NCI-H526 (cell line): ENCODE measurements at places on chromosomes 5 and 9.

DNA sequence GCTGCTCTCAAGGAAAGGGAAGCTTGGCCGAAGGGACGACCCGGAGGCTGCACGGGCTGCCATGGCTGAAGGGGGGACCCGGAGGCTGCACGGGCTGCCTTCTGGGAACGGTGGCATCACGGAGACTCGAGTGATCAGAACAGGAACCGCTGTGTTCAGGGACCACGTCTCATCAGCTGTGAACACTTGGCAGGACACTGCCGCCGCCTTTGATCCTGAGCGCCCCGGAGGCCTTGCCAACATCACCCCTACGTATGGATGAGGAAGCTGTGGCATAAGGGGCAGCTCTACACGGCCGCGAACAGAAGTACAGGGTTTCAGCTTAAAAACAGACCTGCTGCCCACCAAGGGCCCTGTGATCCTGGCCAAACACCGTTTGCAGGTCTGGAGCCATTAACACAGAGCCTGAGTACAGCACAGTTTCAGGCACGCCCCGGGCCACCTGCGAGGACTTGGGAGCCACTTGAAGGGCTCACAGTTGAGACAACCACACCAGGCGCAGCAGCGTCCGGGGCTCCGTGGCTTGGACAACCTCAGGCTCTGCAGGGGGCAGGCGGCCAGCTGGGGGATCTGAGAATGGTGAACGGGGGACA lies 23.9 kb upstream of the TERT start:
- DNase-seq: no peak

DNA sequence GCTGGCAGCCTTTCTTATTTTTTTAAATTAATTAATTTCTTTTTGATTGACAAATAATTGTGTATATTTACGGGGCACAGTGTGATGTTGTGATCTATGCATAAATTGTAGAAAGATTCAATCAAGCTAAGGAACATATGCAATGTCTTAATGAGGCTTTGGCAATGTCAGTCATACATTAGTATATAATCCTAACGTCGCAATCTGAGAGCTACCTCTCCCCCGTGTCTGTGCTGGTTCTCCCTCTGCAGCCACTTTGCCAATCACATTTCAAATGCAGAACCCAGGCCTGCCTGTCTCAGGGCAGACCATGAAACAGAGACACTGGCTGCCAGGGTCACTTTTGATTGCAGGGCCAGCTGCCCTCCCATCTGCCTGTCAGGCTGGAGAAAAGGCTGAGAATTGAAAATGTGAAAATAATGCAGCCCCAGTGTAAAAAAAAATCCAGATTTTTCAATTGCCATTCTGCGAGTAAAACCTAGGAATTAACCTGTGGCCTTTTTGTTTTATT lies 56.3 kb downstream of the SLC24A2 start:
- DNase-seq: no peak

DNA sequence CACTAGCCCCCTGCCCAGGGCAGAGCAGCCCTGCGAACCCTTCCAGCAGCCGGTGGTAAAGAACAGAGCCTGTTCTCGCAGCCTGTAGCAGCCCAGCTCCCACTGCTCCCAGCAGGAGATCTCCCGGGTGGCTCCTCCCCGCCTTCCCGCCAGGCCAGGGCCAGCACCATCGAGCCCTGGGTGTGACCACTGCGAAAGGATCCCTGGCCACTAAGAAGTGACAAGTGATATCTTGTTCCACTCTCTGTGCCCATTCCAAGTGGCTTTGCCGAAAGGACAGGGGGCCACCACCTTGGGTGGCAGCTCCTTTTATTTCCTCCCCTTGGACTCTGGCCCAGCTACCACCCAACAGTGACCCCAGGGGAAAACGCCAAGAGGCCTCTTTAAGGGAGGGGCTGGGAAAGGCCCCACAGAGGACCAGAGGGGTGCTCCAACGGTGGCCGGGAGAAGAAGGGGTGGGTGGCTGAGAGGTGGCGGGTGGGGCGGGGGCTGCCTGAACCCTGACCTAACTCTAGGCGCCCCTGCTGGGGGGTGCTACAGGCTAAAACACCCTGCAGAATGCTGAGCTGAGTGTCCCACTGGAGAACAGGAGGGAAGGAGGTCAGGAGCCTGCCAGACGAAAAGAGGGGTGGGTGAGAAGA lies 1.6 kb downstream of the NACC2 start:
- DNase-seq: peak; percentile 50

- peak; percentile 55 for DNase-seq
These were observed at the start of gene EFNA5 for GRCh38 chr5:107670932-107671741. Gene EFNA5 (minus strand): TSS chr5:107670937.

- no peak for DNase-seq
These were observed 54.5 kb upstream of the EQTN start for GRCh38 chr9:27351438-27351837.

GRCh38 chr5:55232271-55232984 lies 980 bp downstream of the CCNO start:
- peak; percentile 41 for DNase-seq

GRCh38 chr5:66967102-66967501 lies 229.5 kb downstream of the CD180 start:
- no peak for DNase-seq

DNA sequence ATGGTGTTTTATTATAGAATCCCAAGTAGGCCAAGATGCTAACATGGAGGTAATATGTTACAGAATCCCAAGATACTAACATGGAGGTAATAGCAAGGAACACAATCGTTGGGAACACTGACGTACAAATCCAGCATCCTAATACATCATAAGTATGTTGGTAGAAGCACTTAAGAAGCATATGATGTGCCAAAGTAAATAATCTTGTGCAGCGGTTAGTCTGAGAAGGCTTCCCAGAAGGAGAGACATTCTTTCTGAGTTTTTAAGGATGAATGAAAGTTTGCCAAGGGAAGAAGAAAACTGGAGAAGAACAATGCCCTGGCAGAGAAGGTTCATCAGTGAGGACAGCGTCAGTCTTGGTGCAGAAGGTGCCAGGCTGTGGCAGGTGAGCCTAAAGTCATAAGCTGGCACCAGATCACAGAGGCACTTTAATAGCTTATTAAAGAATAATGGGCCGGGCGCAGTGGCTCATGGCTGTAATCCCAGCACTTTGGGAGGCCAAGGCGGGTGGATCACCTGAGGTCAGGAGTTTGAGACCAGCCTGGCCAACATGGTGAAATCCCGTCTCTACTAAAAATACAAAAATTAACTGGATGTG lies 294.5 kb upstream of the PIK3R1 start:
- DNase-seq: no peak

DNA sequence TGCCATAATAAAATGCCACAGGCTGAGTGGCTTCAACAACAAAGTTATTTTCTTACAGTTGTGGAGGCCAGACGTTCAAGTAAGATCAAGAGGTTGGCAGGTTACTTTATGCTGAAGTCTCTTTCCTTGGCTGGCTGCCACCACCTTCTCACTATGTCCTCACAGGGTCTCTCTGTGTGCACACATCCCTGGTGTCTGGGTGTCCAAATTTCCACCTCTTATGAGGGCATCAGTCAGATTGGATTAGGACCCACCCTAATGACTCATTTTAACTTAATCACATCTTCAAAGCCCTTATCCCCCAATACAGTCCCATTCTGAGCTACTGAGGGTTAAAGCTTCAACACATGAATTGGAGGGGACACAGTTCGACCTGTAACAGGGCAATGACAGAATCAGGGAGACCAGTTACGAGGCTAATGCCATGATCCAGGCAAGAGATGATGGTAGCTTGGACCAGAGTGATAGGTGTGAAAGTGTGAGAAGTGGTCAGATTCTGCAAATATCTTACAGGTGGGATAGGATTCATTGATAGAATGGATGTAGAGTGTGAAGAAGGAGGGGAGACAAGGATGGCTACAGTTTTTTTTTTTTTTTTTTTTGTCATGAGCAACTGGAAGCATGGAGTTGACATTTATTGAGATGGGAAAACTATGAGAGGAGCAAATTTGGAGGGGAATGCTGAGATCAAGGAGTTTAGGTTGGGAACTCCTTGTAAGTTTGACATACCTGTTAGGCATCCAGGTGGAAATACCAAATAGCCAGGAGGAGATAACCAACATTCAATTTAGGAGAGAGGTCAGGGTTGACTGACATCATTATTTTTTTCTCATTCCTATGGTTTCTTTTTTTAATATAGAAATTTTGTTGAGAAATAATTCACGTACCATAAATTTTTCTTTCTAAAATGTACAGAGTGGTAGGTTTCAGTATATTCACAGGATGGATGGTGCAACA lies 39.6 kb upstream of the FGF1 start:
- no peak for DNase-seq

DNA sequence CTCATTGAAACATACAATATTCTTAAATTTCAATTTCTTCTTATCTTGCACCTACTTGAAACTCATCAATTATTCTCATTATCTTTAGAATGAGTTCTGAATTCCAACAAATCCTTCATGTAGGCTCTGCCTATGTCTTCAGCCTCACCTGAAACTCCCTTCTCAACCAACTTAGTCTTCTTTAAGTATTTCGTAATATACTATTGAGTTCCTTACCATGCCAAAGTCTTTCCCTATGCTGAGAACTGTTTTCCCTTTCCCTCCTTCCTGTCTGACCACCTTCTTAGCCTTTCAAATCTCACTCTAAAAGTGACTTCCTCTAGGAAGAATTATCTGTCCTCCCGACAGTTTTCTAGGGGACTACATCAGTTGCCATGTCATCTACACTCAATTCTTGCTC lies 50.9 kb upstream of the ZFAND5 start:
- no peak for DNase-seq

- DNase-seq: no peak
These were observed 1023.1 kb upstream of the DMAC1 start for GRCh38 chr9:8822667-8823025.

DNA sequence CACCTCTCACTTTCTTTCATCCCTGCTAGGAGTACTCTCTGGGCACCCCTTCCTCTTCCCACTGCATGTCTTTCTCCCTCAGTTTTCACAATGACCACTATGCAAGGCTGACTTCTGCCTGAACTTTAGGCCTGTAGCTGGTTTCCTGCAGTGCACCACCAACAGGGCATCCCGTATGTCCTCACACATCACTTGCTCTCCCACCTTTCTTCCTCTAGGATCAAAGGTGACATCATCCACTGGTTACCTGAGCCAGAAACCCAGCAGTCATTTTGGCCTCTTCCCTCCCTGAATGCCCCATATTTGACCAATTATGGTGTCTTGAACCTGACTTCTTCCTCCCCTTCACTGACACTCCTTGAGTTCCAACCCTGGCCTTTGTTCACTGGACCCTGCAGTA lies 8.5 kb downstream of the GAS1 start:
- no peak for DNase-seq

GRCh38 chr5:131230406-131230805 lies 33.4 kb upstream of the CDC42SE2 start:
- peak; percentile 45 for DNase-seq

- DNase-seq: no peak
These were observed 3.0 kb downstream of the F2RL2 start for GRCh38 chr5:76620166-76620565.

- DNase-seq: no peak
These were observed 25.9 kb downstream of the QRFP start for GRCh38 chr9:130870491-130871381.

DNA sequence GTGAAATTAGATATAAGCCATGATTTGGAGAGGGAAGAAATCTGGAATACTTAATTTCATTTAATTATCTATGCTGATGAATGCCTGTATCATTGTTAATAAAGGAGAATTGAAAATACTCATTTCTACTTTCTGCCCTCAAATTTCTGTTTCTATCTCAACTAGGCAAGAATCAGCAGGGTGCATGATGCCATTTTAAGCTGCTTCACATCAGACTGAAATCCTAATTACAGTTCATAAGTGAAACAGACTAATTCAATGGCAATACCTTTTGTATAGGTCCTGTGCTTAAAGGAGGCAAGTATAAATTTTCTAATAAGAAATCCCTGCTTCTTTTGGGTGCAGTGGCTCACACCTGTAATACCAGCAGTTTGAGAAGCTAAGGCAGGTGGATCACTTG lies 22.3 kb upstream of the TAL2 start:
- no peak for DNase-seq

- no peak for DNase-seq
These were observed 383.9 kb downstream of the SH3GL2 start for GRCh38 chr9:17962747-17963146.

DNA sequence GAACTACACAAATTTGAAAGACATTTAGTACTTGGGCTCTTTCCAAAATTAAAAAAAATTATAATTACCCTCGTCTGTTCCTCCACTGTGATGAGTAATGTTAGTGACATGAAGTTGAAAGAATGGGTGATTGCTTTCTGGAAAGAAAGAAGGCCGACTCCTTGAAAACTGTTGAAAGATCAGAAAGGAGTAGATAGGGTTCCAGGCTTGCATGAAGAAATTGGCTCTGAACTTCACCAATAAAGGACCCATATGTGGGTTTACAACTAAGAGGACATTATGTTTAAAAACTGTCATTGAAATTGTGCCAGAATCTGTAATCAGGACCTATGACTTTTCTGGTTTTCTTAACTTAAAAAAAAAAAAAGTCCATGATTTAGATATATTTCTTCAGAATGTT lies 20.7 kb upstream of the MOCS2 start:
- DNase-seq: no peak

- DNase-seq: peak; percentile 92
These were observed 409.5 kb downstream of the MAT2B start for GRCh38 chr5:163914910-163915309.

GRCh38 chr9:26650325-26650724 lies 242.3 kb downstream of the CAAP1 start:
- no peak for DNase-seq

DNA sequence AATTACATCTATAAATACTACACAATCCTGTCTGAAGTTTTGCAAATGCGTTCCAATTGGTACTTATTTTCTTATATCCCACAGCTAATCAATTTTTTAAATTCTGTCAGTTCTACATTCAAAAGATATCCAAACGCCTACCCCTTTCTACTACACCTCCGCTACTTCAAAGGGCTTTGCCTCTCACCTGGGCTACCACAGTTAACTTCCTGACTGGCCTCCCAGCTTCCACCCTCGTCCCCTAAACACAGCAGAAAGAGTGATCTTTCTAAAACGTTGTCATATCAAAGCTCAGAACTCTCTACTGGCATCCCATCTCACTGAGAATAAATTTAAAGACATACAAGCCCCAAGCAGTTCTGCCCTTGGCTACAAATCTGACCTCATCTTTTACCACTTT lies 32.3 kb upstream of the NIPBL start:
- DNase-seq: no peak

DNA sequence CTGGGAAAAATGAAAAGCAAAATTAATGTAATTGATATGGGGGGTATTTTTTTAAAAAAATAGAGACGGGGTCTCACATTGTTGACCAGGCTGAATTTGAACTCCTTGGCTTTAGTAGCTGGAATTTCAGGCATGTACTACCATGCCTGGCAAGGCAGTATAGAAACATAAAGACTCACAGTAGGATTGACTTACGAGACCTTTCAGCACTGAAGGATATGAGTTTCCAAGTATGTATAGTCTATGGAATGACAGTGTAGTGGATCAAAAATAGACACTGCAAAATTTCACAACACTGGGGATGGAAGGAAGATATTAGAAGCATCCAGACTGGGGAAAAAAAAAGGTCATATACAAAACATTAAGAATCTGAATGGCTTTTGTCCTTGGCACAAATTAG lies 6.8 kb downstream of the DCP2 start:
- DNase-seq: no peak
